ENCODE measurements at places on chromosomes 13 and 19.

GRCh38 chr13:63206461-63206860 lies 1790.8 kb upstream of the PCDH20 start:
- DNase-seq, result no peak
- no peak overlapping the region for H3K4me3 ChIP-seq
- H3K27me3 ChIP-seq, result no peaks in the 10 kb centered on the region
- no peak overlapping the region for H3K27ac ChIP-seq

- DNase-seq, result peak; percentile 43
- no peaks in the 10 kb centered on the region for H3K27me3 ChIP-seq
- peak overlapping the region; percentile 66 for H3K4me3 ChIP-seq
- H3K27ac ChIP-seq, result peak overlapping the region; percentile 98
- peaks cover 39% of the 10 kb centered on the region for H3K4me1 ChIP-seq
Measured at GRCh38 chr19:55340784-55341147, 1.1 kb downstream of the KMT5C start.

DNA sequence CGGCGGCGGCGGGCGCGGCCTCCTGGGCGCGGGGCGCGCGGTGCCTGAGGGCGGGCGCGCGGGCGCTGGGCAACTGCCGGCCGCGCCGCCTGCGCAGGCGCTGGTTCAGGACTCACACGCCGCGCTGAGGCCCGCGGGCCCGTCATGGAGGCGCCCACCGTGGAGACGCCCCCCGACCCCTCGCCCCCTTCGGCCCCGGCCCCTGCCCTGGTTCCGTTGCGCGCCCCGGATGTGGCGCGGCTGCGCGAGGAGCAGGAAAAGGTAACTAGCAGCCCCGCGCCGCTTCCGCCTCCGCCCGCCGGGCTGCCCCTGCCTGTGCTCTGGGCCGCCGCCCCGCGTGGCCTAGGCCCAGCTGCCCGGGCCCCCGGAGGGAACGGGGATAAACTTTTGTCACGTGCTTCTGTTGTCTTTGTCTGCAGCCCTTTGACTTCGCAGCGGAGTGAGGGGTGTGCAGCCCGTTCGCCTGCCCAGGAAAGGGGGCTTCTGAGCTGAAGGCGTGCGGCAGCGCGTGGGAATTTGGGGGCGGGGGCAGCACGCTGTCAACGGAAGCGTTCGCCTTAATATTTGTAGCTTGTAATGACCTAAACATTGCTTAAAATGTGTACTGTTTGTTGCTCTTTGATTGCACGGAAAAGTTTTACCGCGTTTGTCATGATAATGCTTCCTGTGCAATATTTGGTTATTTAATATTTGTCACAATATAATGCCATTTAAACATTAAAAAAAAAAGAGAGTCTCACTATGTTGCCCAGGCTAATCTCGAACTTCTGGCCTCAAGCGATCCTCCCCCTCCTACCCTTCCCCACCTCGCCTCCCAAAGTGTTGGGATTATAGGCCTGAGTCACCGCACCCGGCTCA lies 594 bp downstream of the URI1 start:
- peak overlapping the region; percentile 77 for H3K4me3 ChIP-seq
- DNase-seq, result peak; percentile 77
- H3K27ac ChIP-seq, result peak overlapping the region; percentile 84
- peaks cover 25% of the 10 kb centered on the region for H3K4me1 ChIP-seq

DNA sequence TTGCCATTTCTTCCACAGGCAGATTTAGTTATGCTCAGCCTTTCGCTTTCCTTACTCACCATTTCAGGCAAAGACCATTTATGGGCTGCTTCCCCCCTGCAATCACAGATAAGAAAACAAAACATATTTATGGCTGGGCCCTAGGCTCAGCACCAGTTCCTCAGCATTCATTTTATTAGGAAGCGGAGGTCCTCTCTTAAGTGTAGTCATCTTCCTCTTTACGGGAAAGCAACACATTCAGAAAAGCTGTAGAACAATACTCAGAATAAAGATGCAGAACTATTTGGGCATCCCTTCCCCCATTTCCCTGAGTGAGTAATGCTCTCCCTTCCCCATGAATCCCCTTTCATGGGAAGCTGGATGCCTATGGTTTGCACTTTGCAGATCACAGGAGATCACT lies 27.9 kb downstream of the FLT1 start:
- no peak overlapping the region for H3K4me3 ChIP-seq
- no peaks in the 10 kb centered on the region for H3K27me3 ChIP-seq
- no peaks in the 10 kb centered on the region for H3K36me3 ChIP-seq
- H3K27ac ChIP-seq, result no peak overlapping the region
- no peak for DNase-seq

DNA sequence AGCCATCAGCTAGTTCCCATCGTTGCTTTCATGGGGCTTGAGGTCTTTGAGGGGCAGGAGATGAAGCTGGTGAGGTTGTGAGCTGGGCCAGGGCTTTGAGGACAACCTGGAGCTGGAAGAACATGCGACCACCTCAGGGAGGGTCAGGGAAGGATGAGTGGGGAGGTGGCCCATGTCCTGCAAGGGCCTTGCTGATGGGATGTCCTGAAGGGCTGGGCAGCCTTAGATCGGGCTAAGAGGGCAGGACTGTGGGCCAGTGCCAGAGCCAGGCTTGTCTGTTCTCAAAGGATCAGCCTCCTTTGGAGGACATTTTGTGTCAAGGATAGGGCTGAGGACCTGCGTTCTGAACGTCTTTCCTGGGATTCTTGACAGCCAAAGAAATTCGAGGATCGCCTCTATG lies 10.5 kb downstream of the CYTH2 start:
- H3K27ac ChIP-seq, result peak overlapping the region; percentile 86
- no peak for DNase-seq
- H3K27me3 ChIP-seq, result no peaks in the 10 kb centered on the region
- no peak overlapping the region for H3K4me3 ChIP-seq
- H3K4me1 ChIP-seq, result peaks cover 18% of the 10 kb centered on the region

GRCh38 chr13:94122300-94122915 lies 357.1 kb downstream of the DCT start:
- H3K36me3 ChIP-seq, result no peaks in the 10 kb centered on the region
- no peak overlapping the region for H3K4me3 ChIP-seq
- H3K4me1 ChIP-seq, result no peaks in the 10 kb centered on the region
- no peaks in the 10 kb centered on the region for H3K27me3 ChIP-seq

DNA sequence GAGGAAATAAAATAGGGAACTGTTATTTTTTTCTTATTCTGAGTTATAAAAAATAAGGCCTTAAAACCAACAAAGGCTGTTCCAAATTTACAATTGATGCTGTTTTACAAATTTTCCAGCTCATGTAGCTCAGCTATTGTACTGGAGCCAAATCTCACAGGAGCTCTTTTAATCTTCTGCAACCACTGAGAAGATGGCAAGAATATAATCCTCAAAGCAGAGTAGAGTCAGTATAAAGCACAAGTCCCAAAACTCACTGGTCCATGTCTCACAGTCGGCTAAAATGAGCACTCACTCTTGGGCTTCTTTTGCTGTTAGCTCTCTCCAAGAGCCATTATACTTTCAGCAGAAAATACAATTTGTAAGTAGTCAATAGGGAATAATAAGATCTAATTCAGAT lies 1074.4 kb upstream of the PRR20A start:
- H3K27ac ChIP-seq, result no peak overlapping the region
- no peak for DNase-seq
- no peaks in the 10 kb centered on the region for H3K4me1 ChIP-seq
- H3K4me3 ChIP-seq, result no peak overlapping the region
- no peaks in the 10 kb centered on the region for H3K27me3 ChIP-seq

DNA sequence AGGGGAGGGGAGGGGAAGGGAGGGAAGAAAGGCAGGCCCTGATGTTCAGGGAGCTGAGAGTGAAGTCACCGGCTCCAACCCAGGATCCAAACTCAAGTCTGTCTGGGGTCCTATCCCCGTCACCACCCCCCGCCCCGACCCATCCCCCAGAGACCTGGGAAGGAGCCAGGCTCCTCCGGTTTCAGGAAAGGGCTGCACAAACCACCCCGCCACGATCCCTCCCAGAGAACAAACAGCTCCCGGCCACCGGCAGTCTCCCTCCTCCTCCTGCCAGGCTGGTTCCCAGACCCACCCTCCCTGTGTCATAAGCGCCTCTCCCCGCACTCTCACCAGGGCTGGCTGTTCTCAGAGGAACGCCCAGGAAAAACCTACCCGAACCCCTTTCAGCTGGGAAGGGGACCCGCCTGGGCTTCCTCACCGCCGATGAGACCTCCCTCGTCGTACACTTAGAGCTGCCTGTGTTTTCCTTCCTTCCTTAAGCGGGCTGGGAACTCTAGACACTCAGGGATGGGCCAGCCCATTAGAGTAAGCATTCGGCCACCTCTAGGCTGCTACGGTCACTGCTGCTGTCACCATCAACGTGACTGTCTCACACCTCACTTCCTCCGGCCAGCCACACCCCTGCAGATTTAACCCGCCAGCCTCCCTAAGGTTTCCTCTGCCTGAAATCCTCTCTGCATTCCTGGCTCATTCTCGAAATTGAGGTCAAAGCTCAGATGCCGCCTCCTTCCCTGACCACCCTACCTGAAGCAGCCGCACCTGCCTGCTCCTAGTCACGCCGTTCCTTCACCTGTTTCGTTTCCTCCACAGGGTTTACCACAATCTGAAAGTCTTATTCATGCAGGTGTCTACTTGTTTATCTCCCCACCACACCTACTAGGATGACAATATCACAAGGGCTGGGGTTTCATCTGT lies 6.3 kb upstream of the RDH13 start:
- H3K4me1 ChIP-seq, result peaks cover 10% of the 10 kb centered on the region
- peak overlapping the region; percentile 23 for H3K4me3 ChIP-seq
- H3K36me3 ChIP-seq, result no peaks in the 10 kb centered on the region

- no peak overlapping the region for H3K27ac ChIP-seq
- no peak overlapping the region for H3K4me3 ChIP-seq
- DNase-seq, result no peak
- no peaks in the 10 kb centered on the region for H3K36me3 ChIP-seq
Measured at GRCh38 chr13:100875392-100876043, 200.9 kb upstream of the TMTC4 start.

- H3K27me3 ChIP-seq, result no peaks in the 10 kb centered on the region
- H3K36me3 ChIP-seq, result no peaks in the 10 kb centered on the region
- no peak overlapping the region for H3K4me3 ChIP-seq
- no peak overlapping the region for H3K27ac ChIP-seq
- H3K4me1 ChIP-seq, result peaks cover under 1% of the 10 kb centered on the region
- no peak for DNase-seq
Measured at GRCh38 chr19:14555918-14556661, 15.8 kb downstream of the NDUFB7 start.

GRCh38 chr13:113129480-113129879 lies 6.9 kb downstream of the F10 start:
- H3K4me1 ChIP-seq, result no peaks in the 10 kb centered on the region
- H3K36me3 ChIP-seq, result no peaks in the 10 kb centered on the region
- H3K27ac ChIP-seq, result no peak overlapping the region
- H3K27me3 ChIP-seq, result peaks cover 16% of the 10 kb centered on the region

DNA sequence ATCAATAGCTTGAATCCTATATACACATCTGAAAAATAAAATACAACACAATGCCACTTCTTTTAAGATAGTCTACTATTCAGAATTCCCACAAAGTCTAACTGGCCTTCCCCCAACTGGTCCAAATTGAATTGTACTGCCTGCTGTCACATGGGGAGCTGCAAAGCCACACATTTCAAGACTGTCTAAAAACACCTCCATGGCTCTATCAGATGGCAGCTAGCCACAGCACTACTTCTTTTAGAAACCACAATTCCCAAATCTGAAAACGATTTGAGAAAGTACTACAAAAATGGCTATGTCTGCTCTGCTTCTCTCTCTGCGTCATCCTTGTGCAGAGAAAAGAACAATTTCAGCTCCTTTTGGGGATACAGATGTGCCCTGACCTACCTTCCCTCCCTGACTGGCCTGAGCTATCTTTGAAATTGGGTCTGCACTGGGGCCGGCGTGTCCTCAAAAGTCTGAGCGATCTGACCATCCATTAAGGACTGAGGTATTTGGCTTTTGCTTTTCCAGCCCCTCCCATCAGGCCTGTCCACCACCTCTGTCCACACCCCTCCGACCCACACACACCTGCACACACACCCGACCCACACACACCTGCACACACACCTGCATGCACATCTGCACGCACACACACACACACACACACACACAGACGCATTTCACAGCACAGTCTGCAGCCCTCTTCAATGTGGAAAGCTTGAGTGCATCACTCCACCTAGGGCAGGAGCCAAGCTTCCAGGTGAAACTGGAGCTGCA lies 68.6 kb upstream of the IPO5 start:
- H3K27ac ChIP-seq, result no peak overlapping the region
- no peak for DNase-seq
- H3K4me3 ChIP-seq, result no peak overlapping the region
- H3K4me1 ChIP-seq, result no peaks in the 10 kb centered on the region

- H3K36me3 ChIP-seq, result no peaks in the 10 kb centered on the region
- DNase-seq, result no peak
- peaks cover 83% of the 10 kb centered on the region for H3K27me3 ChIP-seq
- H3K4me1 ChIP-seq, result no peaks in the 10 kb centered on the region
Measured at GRCh38 chr19:35860818-35861639, 4.3 kb downstream of the KIRREL2 start.

GRCh38 chr19:5341448-5341820 lies 822 bp upstream of the PTPRS start:
- peaks cover 14% of the 10 kb centered on the region for H3K4me1 ChIP-seq
- no peak for DNase-seq
- H3K27me3 ChIP-seq, result peaks cover 44% of the 10 kb centered on the region
- H3K27ac ChIP-seq, result no peak overlapping the region
- no peak overlapping the region for H3K4me3 ChIP-seq

GRCh38 chr13:43761616-43762315 lies 25.0 kb downstream of the ENOX1 start:
- H3K4me3 ChIP-seq, result no peak overlapping the region
- no peaks in the 10 kb centered on the region for H3K4me1 ChIP-seq
- H3K27ac ChIP-seq, result no peak overlapping the region

- H3K4me1 ChIP-seq, result no peaks in the 10 kb centered on the region
- no peak for DNase-seq
- no peak overlapping the region for H3K4me3 ChIP-seq
- H3K27me3 ChIP-seq, result no peaks in the 10 kb centered on the region
- no peak overlapping the region for H3K27ac ChIP-seq
- no peaks in the 10 kb centered on the region for H3K36me3 ChIP-seq
Measured at GRCh38 chr13:92677571-92677970, 549.0 kb upstream of the GPC6 start.

- H3K27me3 ChIP-seq, result peaks cover 7% of the 10 kb centered on the region
- H3K4me3 ChIP-seq, result no peak overlapping the region
- H3K36me3 ChIP-seq, result no peaks in the 10 kb centered on the region
- H3K27ac ChIP-seq, result no peak overlapping the region
Measured at GRCh38 chr13:27379694-27380641, 44.5 kb upstream of the GTF3A start.

- no peaks in the 10 kb centered on the region for H3K4me1 ChIP-seq
- DNase-seq, result no peak
- no peaks in the 10 kb centered on the region for H3K27me3 ChIP-seq
- no peaks in the 10 kb centered on the region for H3K36me3 ChIP-seq
- no peak overlapping the region for H3K27ac ChIP-seq
Measured at GRCh38 chr13:45721203-45721731, 19.1 kb downstream of the CBY2 start.

- no peak for DNase-seq
- H3K4me1 ChIP-seq, result no peaks in the 10 kb centered on the region
- no peak overlapping the region for H3K27ac ChIP-seq
- H3K4me3 ChIP-seq, result no peak overlapping the region
- H3K27me3 ChIP-seq, result no peaks in the 10 kb centered on the region
Measured at GRCh38 chr13:95507991-95508390, 44.5 kb upstream of the CLDN10 start.

- H3K27ac ChIP-seq, result peak overlapping the region; percentile 99
- H3K36me3 ChIP-seq, result no peaks in the 10 kb centered on the region
- H3K4me3 ChIP-seq, result peak overlapping the region; percentile 68
- H3K27me3 ChIP-seq, result no peaks in the 10 kb centered on the region
- peaks cover 18% of the 10 kb centered on the region for H3K4me1 ChIP-seq
- peak; percentile 33 for DNase-seq
Measured at GRCh38 chr13:51453959-51454703, 1.3 kb upstream of the INTS6 start.

GRCh38 chr19:6039566-6040225 lies 61.8 kb upstream of the RANBP3 start:
- H3K27ac ChIP-seq, result no peak overlapping the region
- H3K4me3 ChIP-seq, result no peak overlapping the region

Measured in transverse colon (tissue), 4 donors.